ENCODE measurements at places on chromosomes 3 and 15.
A peak's percentile ranks its signal among the peaks of the same experiment; 100 is the strongest.

GRCh38 chr15:61182946-61183345, 46.2 kb downstream of the RORA start:
- DNase-seq: no peak

DNA sequence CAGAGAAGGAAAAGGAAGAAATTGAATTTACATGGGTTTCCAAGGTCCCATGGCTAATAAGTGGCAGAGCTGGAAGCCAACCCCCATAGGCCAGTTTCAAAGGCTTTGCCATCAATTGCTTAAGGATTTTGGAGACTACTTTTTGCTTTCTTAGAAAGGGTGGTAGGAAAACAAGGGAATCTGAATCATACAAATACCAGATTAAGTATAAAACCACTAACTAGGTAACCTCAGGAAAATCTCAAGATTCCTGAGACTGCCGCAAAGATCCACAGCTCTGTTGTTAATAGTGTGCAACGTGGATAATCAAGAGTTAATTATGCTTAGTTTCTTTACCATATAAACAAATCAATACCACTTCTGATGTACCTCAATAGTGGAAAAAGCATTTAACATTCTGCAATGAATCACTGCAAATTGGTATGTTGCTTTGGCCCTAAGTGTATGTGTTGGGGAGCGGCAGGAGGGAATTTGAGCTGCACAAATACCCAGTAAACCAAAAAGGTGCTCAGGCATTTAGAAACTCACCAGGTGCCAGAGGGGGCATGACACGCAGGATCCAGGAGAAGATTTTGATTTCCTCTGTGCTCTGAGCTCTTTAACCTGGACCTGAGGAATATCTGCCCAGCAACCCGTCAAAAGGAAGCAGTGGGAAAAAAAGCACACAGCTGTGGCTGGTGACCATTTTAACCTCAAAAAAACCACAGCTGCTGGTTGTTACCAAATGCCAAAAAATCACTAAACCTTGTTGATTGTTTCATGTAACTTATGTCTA, 22.0 kb downstream of the AADAC start:
- no peak for DNase-seq

- DNase-seq: no peak
These were observed 45.6 kb upstream of the PAQR5 start for GRCh38 chr15:69253156-69253555.

DNA sequence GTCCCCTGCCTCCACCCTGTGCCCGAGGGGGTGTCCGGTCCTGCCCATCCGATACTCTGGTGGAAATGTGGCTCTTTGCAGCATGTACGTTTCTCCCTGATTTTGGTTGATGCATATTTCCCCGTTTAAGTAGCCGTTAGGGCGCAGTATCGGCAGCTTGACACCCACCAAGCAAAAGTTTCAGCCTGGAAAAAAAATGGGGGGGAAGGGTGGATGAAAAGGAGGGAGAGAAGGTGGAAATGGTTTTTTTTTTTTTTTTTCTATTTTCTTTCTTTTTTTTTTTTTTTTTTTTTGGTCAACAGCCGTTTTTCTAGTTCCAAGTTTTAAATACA, 1.3 kb downstream of the RAP2B start:
- no peak for DNase-seq

GRCh38 chr15:58040150-58040549, 25.4 kb downstream of the ALDH1A2 start:
- DNase-seq: no peak

- DNase-seq: peak; percentile 4
These were observed 36.6 kb downstream of the PSTPIP1 start for GRCh38 chr15:77031376-77032050.

DNA sequence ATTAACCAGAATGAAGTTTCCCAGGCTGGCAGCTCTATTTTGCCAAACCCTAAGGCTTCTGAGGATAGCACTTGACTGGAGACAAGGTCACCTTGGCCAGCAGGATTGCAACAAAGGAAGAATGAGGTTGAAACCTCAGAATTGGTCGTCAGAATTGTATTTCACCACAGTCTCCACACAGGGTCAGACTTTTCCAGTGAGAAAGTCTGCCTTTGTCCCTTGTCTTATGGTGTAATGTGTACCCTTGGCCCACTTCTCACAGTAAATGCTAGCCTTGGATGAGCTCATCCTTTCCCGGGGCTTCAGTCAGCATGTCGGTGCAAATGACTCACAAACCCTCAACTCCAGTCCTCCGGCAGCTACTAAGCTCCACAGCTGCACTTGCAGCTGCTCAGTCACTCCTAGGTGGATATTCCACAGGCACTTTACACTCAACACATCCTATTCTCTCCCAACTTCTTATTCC, 19.7 kb downstream of the SSR3 start:
- no peak for DNase-seq

DNA sequence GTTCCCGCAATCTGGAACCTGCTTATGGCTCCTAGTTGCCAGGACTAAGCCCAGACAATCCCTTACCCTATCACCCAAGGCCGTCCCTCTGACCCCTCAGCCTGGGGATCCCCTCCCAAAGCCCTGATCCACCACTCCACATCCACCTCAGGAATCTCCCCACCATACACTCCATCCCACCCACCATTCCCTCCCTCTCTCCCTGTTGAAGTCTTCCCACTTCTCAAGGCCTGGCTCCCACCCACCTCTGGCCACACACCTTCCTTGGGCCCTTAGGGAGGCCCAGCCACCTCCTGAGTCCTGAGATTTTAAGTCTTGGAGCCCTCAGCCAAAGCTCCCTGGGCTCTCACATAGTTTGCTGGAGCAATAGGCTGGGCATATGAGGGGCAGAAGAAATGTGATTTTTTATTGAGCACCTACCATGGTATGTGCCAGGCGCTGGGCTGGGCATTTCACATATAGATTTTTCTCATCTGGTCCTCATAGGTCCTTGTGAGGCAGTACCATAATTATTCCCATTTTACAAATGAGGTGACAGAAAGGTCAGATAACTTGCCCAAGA, 48.1 kb downstream of the HCN4 start:
- DNase-seq: no peak

DNA sequence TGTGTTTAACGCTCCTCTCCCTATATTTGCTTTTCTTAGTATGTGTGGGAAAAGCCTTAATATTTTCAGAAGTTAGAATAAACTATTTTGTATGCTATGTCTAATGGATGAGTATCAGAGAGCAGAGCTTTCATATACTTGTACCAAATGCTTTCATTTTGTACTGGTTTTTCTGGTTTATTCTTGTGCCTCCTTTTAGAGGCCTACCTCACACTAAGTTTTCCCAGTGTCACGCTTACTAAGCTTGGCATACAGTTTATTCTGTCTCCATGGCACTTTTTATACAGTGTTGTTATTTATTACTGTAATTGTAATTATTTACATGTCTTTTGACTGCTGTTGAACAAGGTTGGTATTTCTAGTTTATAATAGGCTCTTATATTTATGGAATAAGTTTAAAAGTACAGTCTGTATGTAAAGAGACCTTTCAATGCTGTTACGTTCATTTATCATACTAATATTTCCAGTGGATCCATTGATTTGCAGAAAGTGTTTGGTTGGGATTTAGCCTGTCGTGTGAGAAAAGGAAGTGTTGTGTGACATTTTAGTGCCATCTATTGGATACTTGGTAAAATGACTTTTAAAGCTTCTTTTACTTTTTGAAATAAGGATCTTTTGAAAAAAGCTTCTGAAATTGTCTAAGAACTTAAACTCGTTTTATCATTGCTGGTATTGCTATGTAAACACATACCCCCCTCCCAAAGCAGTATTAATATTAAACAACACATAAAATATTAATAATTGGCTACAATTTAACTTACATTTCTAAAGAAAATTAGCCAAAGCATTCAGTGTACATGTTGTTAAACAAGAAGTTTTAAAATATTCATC, 5.2 kb upstream of the EBLN2 start:
- DNase-seq: no peak

DNA sequence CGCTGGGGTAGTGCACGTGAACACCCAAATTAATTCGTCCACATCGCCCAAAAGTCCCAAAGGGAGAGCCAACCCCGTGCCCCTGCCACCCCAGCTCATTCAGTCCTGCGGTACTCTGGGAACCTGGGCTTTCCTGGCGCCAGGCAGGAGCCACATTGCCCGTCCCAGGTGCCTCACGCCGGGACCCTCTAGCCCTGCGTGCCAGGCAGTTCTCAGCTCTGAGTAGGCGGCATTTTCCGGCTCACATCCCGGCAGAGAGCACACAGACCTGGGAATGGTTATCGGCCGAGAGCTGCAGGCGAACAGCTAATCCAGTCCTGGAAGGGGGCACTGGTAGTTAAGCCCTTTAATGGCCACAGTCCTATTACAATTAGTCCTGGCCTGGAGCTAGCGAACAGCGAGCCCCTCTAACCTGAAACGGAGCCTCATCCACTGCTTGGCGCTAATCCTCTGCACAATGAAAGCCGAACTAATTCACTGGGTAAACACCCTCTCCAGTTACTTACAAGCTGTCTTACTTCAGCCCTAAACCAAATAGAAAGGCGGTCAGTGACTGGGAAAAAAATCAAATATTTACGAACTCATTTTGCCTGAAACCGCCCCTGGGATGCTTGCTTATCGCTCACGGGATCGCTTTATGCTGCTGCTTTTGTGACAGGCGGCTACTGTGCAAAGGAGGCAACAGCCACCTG, 254.6 kb upstream of the SOX14 start:
- no peak for DNase-seq

- DNase-seq: no peak
These were observed 35.4 kb downstream of the FXR1 start for GRCh38 chr3:180947761-180948390.

- no peak for DNase-seq
These were observed 55.1 kb upstream of the PLXNA1 start for GRCh38 chr3:126927846-126928245.

GRCh38 chr15:35427091-35427490, 118.9 kb downstream of the DPH6 start:
- DNase-seq: no peak

DNA sequence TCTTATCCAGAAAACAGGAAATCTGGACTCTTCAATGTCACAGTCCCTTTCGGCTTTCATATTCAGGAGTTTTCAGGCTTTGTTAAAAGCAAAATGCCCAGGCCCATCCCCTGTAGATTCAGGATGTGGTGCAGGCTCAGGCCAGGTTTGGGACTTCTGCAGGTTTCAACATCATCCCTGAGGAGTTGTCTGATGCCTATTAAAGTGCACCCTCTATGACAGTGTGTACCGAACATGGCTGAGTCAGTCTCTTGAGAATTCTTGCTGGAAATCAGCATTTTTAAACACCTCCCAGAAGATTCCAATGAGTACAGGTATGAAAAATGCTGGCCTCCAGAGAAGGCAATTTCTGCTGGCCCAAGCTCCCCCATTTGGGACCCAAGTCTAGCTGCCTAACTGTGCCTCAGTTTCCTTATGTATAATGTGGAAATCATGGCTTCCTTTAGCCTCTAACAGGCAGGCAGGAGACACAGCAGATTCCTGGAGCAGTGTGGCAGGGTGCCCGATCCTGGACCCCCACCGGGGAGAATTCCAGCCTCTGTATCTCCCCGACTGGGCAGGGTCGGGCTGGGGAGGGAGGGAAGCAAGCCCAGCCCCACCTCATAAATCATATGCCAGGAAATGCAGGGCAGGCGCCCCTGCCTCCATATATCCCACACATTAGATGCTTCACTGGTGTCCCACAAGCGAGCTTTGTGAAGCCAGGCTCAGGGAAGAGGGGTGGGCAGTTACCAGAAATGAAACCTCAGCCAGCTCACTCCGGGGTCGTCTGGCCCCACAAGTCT, 44.4 kb upstream of the SLC6A11 start:
- no peak for DNase-seq

GRCh38 chr3:193665370-193665989, 72.5 kb downstream of the OPA1 start:
- DNase-seq: peak; percentile 37
